Activated CD4-positive, alpha-beta T cell treated with anti-CD3 and anti-CD28 coated beads, Interleukin-2, amount 10 ng/mL, durations not matched to agents 7 days and 5 days (primary cell): ENCODE measurements at places on chromosomes 1 and 21. TPM values are rescaled to one million over a fixed set of nuclear protein-coding genes. Genes with fewer than 3 reads are reported as not detected.

Gene OR2M5
- not detected for total RNA-seq

Gene LCE1E
- total RNA-seq = not detected

Gene TRIM58
- total RNA-seq = 0.79 TPM

Gene CCDC17
- 3.3 TPM for total RNA-seq

Gene FCRL4
- total RNA-seq = not detected

- no peak for DNase-seq
These were observed 3902.5 kb downstream of the SRGAP2C start for GRCh38 chr1:125087247-125087646.

DNA sequence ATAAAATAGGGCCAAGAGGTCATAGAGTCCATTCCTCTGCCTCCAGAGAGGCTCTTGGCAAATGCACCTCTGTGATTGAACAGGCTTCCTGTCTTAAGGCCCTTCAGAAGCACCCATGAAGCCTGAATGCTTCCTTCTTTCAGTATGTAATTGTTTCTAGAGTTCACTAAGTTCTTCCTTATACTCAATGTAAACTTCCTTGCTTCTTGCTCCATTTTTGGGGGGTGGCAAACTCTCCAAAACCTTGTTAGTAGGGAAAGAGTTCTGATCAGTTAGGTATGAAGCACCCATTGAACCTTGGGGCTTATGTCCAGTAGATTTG lies 102.3 kb upstream of the LPGAT1 start:
- no peak for DNase-seq

- no peak for DNase-seq
These were observed 28.1 kb downstream of the KMO start for GRCh38 chr1:241560146-241560848.

DNA sequence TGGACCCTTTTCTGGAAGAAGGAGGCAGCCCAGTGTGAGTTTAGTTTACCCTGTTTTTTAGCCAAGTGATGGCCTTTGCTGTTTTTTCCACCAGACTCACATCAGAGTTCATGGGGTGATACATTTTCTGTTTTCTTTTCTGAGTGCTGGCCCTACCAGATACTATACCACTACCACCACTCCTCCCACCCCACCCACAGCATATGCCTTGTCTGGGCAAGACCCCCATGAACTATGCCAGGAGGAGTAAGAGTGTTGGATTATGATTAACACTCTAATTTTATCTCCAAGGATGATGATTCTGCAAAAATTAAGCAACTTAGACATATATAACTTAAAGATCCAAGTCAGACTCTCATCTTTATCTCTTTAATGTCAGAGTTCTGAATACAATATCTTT lies 26.1 kb downstream of the FABP3 start:
- DNase-seq = no peak

DNA sequence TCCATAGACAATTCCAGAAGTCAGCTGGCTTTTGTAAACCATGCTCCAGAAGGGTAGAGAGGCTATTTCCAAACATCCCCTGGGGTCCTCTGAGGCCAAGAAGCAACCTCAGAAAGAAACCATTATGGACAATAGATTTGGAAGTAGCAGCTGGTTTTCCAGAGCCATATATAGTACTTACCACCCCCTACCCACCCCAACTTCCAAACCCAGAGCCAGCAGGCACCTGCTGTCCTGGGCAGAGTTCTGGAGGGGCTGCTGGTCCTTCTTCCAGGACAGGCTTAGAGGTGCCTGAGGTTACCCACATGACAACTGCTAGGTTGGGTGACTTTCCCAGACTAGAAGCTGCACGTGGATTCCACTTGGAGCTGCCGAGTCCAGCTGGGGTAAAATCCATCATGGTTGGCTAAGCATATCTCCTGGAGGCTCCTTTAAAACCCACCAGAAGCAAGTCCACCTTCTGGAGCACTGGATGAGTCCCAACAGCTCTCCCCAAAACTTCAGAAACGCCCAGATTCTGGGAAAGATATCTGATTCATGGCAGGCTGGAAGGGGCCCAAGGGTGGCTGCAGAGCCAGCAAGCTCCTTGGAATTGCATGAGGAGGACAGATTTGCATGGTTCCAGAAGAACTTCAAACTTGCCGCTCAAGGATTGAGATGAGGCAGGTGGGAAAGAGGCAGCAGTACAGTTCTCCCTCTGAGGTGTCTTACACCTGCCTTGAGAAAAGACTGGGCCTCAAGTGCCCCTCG lies 5.8 kb downstream of the MYCL start:
- no peak for DNase-seq

DNA sequence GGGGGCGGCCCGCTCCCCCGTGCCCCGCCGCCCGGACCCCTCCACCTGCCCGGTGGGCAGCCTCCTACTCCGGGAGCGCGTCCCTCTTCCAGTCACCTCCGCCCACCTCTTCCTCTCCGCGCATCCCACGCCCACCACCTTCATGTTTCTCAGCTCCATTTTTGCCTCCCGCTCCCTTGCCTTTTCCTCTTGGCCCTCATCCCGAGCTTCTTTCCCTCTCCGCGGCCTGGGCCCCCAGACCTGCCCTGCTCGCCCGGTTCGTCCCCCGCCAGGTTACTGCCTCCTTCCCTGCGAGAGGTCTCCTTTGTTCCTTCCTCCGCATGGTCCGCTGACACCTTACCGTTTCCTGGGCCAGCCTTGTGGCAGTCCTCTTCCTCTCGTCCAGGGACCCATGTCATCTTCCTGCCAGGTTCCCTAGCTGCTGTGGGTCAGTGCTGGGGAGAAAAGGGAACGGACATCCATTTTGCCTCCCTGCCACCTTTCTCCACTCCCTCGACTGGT lies 563 bp downstream of the QSOX1 start:
- no peak for DNase-seq

GRCh38 chr21:34367320-34367935 lies 3.6 kb downstream of the KCNE2 start:
- DNase-seq = peak; percentile 65

DNA sequence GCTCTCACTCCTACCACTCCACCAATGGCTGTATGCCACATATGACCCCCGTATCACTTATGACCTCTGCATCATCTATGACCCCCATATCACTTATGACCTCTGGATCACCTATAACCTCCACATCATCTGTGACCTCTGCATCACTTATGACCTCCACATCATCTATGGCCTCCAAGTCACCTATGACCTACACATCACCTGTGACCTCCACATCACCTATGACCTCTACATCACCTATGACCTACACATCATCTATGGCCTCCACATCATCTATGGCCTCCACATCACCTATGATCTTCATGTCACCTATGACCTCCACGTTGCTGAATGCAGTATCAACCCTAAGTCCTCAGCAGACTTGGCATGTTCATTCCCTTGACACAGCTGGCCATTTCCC lies 271.2 kb downstream of the MATN1 start:
- no peak for DNase-seq

- DNase-seq = no peak
These were observed 56.0 kb upstream of the NBPF3 start for GRCh38 chr1:21383785-21384401.

- no peak for DNase-seq
These were observed 2.7 kb downstream of the GOLT1A start for GRCh38 chr1:204211046-204211445.

DNA sequence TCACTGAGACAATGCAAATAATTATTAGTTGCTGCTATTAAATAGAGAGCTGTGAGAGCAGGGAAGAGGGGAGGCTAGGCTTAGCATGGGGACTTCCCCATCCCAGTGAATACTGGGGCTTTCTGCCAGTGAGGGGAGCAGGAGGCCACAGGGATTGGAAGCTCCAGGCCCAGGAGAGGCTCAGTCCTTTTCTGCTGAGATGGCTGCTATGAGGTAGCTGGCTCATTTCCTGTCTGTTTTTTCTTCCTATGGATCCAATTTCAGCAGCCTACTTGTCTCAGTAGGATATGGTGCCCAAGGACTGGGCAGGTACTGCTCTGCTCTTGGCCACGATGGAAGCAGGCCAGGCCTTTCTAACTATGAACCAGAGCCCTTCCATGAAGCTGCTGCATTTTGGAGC lies 10.0 kb downstream of the STMN1 start:
- no peak for DNase-seq

DNA sequence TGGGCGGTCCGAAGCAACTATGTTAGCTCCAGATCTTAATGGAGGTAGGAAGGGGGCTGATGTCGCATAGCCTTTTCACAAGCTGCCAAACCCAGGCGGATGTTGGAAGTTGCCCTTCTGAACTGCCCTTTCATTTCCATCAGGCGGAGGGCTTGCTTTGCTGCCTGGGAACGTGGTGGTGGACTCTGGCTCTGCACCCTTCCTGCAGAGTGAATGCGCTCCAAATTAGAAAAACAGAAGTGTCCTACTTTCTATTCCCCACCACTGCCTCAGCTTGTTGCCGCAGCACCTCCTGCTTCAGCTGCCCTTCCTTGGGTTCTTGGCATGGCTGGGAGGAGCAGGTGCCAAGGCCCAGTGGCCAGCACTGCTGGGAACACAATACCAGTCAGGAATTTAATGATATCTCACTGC lies 60.6 kb downstream of the AK4 start:
- no peak for DNase-seq

DNA sequence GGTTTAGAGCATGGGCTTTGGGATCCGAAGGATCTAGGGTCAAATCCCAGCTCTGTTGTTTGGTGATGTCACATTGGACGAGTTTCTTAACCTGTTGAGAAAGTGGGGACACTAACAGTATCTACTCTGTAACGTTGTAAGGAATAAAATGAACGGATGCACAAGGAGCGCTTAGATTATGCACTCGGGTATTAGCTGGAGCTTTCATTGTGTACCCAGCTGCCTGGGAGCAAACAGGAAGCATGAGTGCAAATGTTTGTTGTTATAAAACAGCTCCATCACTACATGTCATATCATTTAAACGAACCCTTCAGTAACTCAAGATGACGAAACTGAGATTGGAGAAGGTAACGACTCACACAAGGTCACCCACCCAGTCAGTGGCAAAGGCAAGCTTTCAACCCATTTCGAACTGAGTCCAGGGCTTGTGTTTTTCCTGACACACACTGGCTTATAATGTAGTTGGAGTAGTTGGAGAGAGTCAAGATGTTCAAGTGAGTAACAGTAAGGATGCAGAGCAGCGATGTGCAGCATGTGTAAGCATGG lies 16.2 kb upstream of the SLC6A17 start:
- no peak for DNase-seq

DNA sequence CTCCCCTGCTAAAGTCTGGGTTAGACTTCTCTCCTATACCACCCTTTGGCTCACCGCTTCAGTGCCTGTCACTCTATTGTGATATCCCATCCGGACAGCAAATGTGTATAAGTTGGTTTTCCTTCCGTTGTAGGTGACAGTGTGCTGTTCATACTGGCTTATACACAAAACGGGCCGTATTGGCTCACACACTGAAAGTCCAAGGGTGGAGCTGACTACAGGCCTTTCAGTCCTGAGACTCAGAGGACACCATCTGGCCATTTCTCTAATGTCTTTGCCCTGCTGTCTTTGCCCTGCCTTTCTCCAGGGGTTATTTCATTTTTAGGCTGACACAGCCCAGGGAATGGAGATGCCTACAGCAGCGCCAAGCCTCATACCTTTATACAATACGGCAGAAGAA lies 90.7 kb downstream of the URB2 start:
- no peak for DNase-seq

DNA sequence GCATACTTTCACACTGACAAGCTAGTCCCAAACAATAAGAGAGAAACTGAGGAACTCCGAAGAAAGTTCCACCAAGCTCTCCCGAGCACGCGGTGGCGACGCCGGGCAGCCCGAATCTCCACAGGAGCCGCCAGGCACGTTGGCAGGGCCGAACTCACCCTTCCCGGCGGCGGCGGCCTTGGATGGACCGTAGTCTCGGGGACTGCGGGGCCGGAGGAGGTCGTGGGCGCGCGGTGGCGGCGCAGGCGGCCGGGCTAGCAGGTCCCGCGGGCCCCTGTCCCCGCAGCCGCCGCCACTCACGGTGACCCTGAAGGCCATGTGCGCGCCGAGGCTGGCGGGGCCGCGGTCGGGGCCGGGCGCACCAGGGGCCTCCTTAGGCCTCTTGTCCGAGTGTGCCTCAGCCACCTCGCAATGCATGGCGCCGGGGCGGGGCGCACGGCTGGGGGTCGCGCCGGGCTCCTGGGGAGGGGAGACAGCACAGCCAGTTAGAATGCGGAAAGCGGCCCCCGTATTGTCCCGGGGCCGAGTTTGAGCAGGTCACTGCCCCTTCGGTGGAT lies 1.2 kb downstream of the GLIS1 start:
- DNase-seq = no peak

DNA sequence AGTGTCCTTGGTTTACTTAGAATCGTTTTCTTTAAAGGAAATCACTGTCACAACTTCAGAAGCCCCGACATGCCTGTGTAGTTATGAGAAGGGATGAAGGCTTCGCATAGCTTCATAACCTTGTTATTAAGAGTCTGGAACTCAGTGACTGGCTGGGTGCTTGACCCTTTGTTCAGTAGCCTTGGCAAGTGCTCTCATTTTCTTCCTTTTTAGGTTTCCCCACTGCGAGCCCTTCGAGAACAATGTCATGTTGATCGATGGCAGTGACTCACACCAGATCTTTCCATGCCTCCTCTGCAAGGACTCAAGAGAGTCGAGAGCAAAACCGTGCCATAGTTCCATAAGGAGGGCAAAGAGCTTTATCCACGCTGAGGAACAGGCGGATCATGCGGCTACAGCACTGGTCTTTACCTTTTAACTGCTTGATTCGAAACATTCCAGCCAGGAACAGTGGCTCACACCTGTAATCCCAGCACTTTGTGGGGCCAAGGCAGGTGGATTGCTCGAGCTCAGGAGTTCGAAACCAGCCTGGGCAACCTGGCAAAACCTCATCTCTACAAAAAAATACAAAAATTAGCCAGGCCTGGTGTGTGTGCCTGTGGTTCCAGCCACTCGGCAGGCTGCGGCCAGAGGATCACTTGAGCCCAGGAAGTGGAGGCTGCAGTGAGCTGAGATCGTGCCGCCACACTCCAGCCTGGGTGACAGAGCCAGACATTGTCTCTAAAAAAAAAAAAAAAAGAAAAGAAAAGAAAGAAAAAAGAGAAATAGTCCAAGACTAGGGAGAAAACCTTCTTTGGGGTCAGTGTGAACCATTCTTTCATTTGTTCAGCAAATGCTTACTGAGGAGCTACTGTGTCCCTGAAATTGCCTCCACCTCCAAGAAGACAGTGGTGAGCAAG lies 95.4 kb upstream of the ERRFI1 start:
- DNase-seq = no peak

GRCh38 chr1:99331083-99331482 lies 66.8 kb downstream of the PLPPR4 start:
- no peak for DNase-seq

- no peak for DNase-seq
These were observed 2.9 kb downstream of the PADI3 start for GRCh38 chr1:17251701-17252376.

GRCh38 chr1:62588000-62588399 lies 9.3 kb upstream of the ANGPTL3 start:
- DNase-seq = no peak

DNA sequence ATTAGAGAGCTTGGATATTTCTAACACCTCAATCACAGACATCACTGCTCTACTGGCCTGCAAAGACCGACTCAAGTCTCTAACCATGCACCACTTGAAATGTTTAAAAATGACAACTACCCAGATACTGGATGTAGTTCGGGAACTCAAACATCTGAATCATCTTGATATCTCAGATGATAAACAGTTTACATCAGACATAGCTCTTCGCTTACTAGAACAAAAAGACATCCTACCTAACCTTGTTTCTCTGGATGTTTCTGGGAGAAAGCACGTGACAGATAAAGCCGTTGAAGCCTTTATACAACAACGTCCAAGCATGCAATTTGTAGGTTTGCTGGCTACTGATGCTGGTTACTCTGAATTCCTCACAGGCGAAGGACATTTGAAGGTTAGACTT lies 45.1 kb downstream of the ZYG11B start:
- DNase-seq = no peak
